Effector memory CD4-positive, alpha-beta T cell (primary cell): ENCODE measurements at places on chromosomes 3 and 15.

- no peak for DNase-seq
Observed at GRCh38 chr15:25691544-25692430, 171.3 kb downstream of the ATP10A start.

GRCh38 chr3:39028546-39028945, 23.2 kb downstream of the SCN11A start:
- no peak for DNase-seq

GRCh38 chr3:105466072-105466471, 99.4 kb downstream of the ALCAM start:
- no peak for DNase-seq

DNA sequence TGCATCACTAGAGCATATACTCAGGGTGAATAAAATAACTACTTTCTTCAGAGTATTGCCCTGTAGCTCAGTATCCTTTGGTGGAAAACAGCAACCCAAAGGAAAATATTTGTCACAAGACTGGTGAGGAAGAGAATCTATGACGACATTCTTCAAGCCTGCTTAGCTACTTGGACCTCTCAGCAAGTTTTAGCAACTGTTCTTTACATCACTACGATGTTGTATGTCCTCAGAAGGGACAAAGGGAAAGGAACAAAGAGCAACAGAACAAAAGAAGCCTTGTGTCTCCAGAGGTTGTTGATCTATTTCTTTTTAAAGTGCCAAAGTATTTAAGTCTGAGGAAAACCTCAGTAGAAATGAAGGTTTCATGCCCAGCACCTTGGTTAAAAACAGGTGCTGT, 746.7 kb downstream of the NAALADL2 start:
- no peak for DNase-seq

DNA sequence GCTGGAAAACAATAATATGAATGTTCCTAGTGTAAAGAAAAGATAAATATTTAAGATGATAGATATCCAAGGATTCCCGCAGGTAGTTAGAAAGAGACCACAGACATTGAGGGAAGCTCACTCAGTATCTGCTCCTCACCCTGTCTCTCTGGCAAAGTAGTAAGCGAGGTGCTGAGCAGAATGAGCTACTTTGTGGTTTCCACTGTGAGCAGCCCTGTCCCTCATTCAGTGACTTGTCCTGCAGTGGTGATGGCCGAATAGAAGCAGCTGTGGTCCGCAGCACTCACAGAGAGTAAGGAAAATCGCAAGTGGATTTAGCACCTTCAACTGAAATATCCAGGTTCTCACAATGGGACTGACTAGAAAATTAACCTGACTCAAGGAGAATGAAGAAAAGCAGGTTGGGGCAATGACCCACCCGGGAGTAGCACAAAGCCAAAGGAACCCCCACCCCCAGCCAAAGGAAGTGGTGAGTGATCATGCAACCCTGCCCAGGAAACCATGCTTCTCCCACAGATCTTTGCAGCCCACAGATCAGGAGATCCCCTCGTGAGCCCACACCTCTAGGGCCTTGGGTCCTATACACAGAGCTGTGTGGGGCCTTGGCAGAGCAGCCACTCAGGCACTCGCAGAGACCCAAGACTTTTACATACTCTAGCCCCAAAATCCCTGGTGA, 21.8 kb upstream of the SLC25A38 start:
- peak; percentile 26 for DNase-seq

DNA sequence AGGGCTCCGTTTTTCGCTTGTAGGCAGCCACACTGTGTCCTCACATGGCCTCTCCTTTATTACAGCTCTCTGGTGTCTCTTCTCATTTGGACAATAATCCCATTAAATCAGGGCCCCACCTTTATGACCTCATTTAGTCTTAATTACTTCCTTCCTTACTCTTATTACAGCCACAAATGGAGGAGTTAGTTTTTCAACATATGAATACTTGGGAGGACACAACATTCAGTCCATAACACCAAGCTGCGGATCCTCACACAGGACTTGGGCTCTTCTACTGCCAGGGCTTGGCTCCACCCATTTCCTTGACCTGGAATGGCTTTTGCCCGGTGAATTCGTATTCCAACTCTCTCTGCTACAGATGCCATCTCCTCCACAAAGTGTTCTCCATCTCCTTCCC, 74.3 kb upstream of the SLC7A14 start:
- no peak for DNase-seq

DNA sequence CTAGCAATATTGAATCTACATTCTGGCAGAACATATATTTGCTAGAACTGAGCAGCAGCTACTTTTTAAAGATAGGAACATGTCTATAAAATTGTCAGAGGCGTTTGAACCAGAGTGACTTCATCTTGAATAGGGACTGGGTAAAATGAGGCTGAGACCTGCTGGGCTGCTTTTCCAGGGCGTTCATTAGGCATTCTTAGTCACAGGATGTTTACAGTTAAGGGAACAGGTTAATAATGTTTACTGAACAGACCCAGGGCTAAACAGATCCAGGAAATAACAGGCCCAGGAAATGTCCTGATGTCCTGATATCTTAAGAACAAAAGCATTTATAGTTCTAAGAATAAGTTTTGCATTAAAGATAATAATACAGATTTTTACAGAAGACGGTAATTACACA, 34.5 kb upstream of the B3GALNT1 start:
- DNase-seq: no peak

- no peak for DNase-seq
Observed at GRCh38 chr15:90610190-90610589, 80.5 kb downstream of the CRTC3 start.

GRCh38 chr15:62392376-62392775, 227.3 kb upstream of the C2CD4B start:
- no peak for DNase-seq

DNA sequence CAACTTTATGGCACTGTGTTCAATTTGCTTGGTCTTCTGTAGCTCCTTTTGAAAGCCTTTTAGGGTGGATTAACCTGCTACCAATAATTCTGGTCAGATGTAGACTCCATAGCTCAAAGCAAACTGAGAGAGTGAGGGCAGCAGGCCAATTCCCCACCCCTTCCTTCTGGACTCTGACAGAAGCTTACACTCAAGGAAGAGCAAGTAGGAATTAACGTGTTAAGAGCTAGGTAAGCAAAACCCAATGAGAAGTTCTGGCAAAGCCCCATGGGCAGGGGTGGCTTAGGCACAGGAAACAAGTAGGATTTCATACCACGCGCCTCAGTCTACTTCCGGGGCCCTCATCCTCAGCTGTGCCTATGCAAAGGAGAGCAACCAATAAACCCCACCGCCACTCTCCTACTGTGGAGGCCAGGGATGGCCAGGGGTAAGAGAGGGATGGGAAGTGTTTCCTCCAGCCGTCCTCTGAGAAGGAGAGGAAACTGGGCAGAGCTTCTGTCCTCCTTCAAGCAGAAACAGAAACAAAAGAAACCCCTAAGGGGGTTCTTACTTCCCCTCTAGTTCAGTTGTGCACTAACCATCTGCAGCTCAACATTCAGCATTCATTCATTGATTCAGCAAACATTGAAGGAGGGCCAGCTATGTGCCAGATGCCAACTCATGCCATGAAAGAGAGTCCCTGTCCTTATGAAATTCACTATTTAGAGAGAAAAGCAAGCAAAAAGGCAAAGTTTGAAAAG, 12.6 kb downstream of the CCR5 start:
- no peak for DNase-seq

GRCh38 chr3:147914532-147914931, 505.4 kb downstream of the ZIC1 start:
- DNase-seq: no peak

DNA sequence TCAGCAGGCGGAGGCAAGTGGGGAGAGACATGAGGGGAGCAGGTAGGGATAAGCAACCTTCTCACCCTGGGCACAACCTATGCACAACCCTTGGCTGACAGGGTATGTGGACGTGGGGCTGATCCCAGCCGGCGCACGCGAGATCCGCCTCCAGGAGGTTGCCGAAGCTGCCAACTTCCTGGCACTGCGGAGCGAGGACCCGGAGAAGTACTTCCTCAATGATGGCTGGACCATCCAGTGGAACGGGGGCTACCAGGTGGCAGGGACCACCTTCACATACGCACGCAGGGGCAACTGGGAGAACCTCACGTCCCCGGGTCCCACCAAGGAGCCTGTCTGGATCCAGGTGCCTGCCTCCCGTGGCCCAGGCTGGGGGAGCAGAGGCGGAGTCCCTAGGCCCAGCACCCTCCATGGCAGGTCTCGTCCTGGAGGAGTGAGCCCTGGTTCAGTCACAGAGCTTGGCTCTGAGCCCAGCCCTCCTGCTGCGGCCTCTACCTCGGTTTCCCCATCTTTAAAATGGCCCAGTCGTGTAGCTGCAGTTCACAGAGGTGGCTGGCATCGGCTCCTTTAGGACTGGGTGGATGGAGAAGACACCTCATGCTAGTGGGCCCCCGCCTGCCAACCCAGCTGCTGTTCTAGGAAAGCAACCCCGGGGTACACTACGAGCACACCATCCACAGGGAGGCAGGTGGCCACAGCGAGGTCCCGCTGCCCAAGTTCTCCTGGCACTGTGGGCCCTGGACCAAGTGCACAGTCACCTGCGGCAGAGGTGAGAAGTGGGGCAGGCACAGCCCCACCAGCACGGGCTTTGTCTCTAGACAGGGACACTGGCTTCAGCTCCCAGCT, 96.0 kb downstream of the TBC1D2B start:
- DNase-seq: no peak

- DNase-seq: no peak
Observed at GRCh38 chr15:51335087-51335486, 3.3 kb downstream of the CYP19A1 start.

GRCh38 chr3:27721717-27722564, at the start of gene EOMES:
TSS of gene EOMES (minus strand) at chr3:27722323. CDS start at chr3:27722294, 29 bp downstream.
- DNase-seq: peak; percentile 63

DNA sequence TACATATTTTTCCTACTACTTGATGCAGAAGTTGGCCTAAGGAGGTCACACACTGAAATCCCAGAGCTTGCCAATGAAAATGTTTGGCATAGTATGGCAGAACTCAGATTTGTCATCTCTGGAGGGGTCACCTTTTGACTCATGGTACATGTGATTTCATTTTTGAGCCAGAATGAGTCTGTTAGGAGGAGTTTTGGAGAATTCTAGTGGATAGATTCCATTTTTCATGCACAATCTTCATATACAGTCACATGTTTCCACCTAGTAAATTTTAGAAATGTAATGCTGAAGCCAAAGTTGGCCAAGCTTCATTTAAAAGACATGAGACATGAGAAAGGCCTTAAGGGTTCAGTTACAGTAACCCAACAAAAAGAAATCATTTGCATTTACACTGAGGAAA, 97.8 kb upstream of the IGSF10 start:
- no peak for DNase-seq
